Right atrium auricular region (tissue), 2 donors: ENCODE measurements at places on chromosomes 11 and 22. TPM values are rescaled to one million over a fixed set of nuclear protein-coding genes. Genes with fewer than 3 reads are reported as not detected.
A peak's percentile ranks its signal among the peaks of the same experiment; 100 is the strongest.

DNA sequence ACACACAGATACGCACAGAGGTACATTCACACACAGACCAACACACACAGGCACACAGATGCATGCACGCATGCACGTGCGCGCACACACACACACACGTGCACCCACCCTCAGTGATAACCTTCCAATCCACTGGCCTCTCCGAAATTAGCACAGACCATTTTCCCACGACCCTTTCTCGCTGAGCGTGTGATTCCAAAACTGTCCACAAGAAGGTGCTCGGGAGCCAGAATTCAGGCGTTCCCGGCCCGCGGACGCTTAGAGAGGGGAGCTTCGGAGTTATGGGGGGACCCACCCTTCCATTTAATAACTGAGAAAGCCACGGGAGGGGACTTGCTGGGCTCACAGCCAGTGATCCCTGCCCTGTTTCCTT is 33.8 kb upstream of the SLC35C1 start:
- H3K4me1 ChIP-seq, result peaks cover 14% of the 10 kb centered on the region
- peak overlapping the region; percentile 55 for H3K4me3 ChIP-seq
- H3K36me3 ChIP-seq, result no peaks in the 10 kb centered on the region
- H3K27ac ChIP-seq, result peak overlapping the region; percentile 78
- DNase-seq, result peak; percentile 70

- H3K27ac ChIP-seq, result no peak overlapping the region
- H3K36me3 ChIP-seq, result no peaks in the 10 kb centered on the region
- no peak for DNase-seq
- no peak overlapping the region for H3K4me3 ChIP-seq
- H3K4me1 ChIP-seq, result peaks cover 47% of the 10 kb centered on the region
Observed at GRCh38 chr11:65308281-65308891, 6.3 kb upstream of the CDC42EP2 start.

DNA sequence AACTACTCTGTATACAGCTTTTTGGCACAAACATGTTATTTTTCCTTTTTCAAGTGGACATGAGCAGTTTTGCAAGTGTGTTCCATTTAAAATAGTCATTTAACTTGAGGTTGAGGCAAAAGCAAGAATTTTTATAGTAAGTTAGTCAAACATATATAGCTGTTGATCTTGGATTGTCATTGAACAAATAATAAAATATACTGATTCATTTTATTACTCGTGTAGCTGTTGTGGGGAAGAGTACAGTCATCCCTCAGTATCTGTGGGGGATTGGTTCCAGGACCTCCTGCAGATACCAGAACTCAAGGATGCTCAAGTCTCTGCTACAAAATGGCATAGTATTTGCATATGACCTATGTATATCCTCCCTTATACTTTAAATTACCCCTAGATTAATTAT is 45.3 kb downstream of the EXT2 start:
- no peak overlapping the region for H3K4me3 ChIP-seq
- no peak overlapping the region for H3K27ac ChIP-seq
- H3K36me3 ChIP-seq, result no peaks in the 10 kb centered on the region
- no peaks in the 10 kb centered on the region for H3K4me1 ChIP-seq
- H3K27me3 ChIP-seq, result no peaks in the 10 kb centered on the region

DNA sequence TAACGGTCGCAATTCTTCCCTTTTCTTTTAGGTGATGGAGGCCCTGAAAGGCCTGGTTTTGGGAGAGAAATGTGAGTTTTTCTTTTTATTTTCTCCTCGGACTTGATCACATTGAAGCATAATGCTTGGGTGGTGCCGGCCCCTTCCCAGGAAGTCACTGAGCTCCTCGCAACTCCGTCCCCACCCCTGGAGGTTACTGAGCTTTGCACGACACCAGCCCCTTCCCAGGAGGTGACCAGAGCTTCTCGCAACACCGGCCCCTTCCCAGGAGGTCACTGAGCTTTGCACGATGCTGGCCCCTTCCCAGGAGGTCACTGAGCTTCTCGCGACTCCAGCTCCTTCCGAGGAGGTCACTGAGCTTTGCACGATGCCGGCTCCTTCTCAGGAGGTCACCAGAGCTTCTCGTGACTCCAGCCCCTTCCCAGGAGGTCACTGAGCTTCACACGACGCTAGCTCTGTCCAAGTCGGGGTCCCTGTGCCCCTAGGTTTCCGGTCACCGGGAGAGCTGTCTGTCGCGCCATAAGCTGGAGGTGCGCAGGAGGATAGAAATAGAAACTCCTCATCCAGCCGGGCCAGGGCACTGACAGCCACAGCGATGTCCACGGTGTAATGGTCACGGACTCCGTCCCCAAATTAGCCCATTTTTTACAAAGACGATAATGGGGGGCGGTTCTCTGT is 586.4 kb downstream of the BRD1 start:
- DNase-seq, result peak; percentile 44
- no peaks in the 10 kb centered on the region for H3K36me3 ChIP-seq
- H3K27ac ChIP-seq, result no peak overlapping the region

- H3K27ac ChIP-seq, result no peak overlapping the region
- no peak for DNase-seq
- H3K27me3 ChIP-seq, result no peaks in the 10 kb centered on the region
Observed at GRCh38 chr11:87859636-87860035, 315.6 kb downstream of the RAB38 start.

- H3K27ac ChIP-seq, result no peak overlapping the region
- DNase-seq, result no peak
- H3K4me3 ChIP-seq, result no peak overlapping the region
- no peaks in the 10 kb centered on the region for H3K27me3 ChIP-seq
Observed at GRCh38 chr11:15958910-15959309, 397.4 kb downstream of the SOX6 start.

- H3K36me3 ChIP-seq, result no peaks in the 10 kb centered on the region
- H3K27ac ChIP-seq, result no peak overlapping the region
- no peak for DNase-seq
- H3K4me1 ChIP-seq, result no peaks in the 10 kb centered on the region
- no peak overlapping the region for H3K4me3 ChIP-seq
- H3K27me3 ChIP-seq, result no peaks in the 10 kb centered on the region
Observed at GRCh38 chr11:111445586-111445985, 66.5 kb upstream of the POU2AF1 start.

DNA sequence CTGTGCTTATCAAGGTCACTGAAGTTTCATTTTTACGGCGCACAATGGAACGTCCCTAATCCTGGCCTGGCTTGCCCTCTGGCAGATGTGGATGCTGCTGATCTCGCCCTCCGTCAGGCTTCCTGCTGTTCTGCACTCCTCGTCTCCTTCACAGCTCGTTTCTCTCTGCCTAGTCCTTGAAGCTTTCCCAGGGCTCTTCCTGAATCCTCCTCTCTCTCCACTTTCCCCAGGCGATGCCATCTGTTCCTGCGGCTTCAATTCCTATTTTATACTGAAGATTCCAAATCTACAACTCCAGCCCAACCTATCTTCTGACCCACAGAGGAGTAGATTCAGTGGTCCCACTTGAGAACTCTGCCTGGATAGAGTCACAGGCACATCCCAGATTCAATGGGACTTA is 14.2 kb downstream of the SLC22A8 start:
- no peak overlapping the region for H3K4me3 ChIP-seq
- no peak overlapping the region for H3K27ac ChIP-seq
- no peak for DNase-seq
- H3K4me1 ChIP-seq, result no peaks in the 10 kb centered on the region
- no peaks in the 10 kb centered on the region for H3K36me3 ChIP-seq
- no peaks in the 10 kb centered on the region for H3K27me3 ChIP-seq

GRCh38 chr11:113440816-113441215 is 34.4 kb downstream of the DRD2 start:
- DNase-seq, result no peak
- no peaks in the 10 kb centered on the region for H3K36me3 ChIP-seq
- no peaks in the 10 kb centered on the region for H3K27me3 ChIP-seq
- H3K4me3 ChIP-seq, result no peak overlapping the region

DNA sequence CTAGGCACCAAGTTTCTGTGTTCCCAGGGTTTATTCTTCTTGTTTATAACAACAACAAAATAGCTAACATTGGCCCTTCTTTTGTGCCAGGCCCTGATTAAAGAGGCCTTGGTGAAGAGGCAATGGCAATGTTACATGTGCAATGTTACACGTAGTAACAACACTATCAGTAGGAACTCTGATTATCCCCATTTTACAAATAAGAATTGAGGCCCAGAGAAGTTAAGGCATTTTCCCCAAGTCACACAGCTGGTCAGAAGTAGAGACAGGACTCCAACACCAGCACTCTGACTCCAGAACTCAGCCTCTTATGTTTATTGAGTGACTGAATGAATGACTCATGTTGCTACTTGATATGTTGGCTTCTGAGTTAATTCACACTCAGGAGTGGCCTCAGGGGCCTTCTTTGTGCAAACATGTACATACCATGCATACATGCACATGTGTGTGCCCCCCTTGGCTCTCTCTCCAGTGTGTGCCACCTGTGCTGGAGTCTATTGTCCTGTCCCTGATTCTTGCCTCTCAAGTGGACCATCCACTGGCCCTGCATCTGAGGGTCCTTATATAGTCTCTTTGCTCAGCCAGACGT is 98.4 kb downstream of the TP53I11 start:
- no peaks in the 10 kb centered on the region for H3K27me3 ChIP-seq
- H3K4me3 ChIP-seq, result no peak overlapping the region
- no peaks in the 10 kb centered on the region for H3K4me1 ChIP-seq
- no peak overlapping the region for H3K27ac ChIP-seq

GRCh38 chr22:20782596-20783299 is 8.8 kb downstream of the SERPIND1 start:
- DNase-seq, result no peak
- peaks cover 55% of the 10 kb centered on the region for H3K4me1 ChIP-seq
- no peak overlapping the region for H3K4me3 ChIP-seq
- no peaks in the 10 kb centered on the region for H3K36me3 ChIP-seq

DNA sequence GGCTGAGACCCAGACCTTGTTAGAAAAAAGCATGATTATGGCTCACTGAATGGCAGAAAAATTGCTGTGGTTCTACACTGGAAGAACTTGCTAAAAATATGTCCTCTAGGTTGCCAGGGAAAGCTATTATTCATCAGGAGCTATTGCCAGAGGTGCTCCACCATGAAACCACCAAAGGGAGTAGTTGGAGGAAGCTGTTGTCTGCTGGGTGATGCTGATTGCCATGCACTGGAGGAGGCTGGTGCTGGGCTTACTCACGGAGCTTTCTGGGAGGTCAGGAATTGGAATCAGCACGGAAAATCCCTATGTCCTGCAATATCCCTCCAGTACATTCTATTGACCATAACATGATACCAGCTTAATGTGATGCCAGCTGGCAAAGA is 199.6 kb upstream of the ZBED5 start:
- no peaks in the 10 kb centered on the region for H3K36me3 ChIP-seq
- no peak overlapping the region for H3K27ac ChIP-seq
- H3K4me1 ChIP-seq, result no peaks in the 10 kb centered on the region
- no peaks in the 10 kb centered on the region for H3K27me3 ChIP-seq
- no peak for DNase-seq
- H3K4me3 ChIP-seq, result no peak overlapping the region

- H3K27ac ChIP-seq, result peak within 1 kb of the TSS; percentile 59
- H3K4me1 ChIP-seq, result no peaks in the 10 kb centered on the region
- no peaks in the 10 kb centered on the region for H3K27me3 ChIP-seq
- DNase-seq, result peak; percentile 70
- H3K4me3 ChIP-seq, result peak within 1 kb of the TSS; percentile 64
- H3K36me3 ChIP-seq, result no peaks in the 10 kb centered on the region
Observed at GRCh38 chr11:73218106-73218829, at the start of gene P2RY2. Gene P2RY2, plus strand, starts transcription at chr11:73218281. Its CDS starts 15,879 bp downstream, at chr11:73234160.

GRCh38 chr11:9575260-9576240 is 2.1 kb downstream of the WEE1 start:
- peak; percentile 77 for DNase-seq
- H3K27me3 ChIP-seq, result no peaks in the 10 kb centered on the region
- peak overlapping the region; percentile 99 for H3K27ac ChIP-seq
- peaks cover 13% of the 10 kb centered on the region for H3K4me1 ChIP-seq
- peaks cover 17% of the 10 kb centered on the region for H3K36me3 ChIP-seq
- H3K4me3 ChIP-seq, result peak overlapping the region; percentile 75

- no peak overlapping the region for H3K27ac ChIP-seq
- DNase-seq, result no peak
- no peaks in the 10 kb centered on the region for H3K27me3 ChIP-seq
Observed at GRCh38 chr11:119727523-119728151, 1.4 kb downstream of the NECTIN1 start.

DNA sequence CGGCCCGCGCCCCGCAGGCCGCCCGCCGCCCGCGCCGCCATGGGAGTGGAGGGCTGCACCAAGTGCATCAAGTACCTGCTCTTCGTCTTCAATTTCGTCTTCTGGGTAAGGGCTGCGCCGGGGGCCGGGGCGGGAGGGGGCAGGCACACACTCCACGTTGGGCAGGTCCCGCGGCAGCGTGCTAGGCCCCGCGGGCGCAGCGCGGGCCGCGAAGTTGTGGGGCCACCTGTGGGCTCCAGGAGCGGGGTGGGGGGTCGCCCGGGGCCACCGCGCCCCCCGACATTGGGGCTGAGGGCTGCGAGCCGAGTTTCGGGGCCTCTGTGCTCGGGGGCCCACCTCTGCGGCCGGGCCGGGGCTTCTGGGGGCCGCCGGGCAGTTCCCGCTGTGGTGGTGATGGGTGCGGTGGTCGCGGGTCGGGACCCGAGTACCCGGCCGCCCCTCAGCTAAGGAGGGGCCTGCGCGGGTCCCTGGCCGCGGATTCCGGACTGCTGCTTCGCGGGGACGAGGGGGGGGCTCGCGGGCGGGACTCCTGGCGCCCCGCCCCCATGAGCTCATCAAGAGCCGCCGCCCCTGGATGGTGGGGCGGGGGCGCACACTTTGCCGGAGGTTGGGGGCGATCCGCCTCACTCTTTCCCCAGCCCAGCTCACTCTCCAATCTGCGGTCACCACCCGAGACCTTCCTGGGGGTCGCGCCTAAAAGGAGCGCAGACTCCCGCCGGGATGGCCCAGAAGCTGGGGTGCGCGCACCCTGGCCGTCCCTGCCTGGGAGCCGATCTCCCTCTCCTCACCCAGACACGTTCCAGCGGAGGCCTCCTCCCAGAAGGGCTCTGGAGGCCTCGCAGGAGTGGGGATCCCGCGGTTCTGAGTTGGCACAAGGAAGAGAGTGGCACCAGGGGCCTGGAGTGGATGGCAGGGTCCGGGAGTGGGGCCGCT is 667 bp downstream of the CD81 start:
- H3K4me3 ChIP-seq, result peak overlapping the region; percentile 100
- H3K36me3 ChIP-seq, result no peaks in the 10 kb centered on the region
- H3K4me1 ChIP-seq, result peaks cover 74% of the 10 kb centered on the region

Gene MRGPRE
- not detected for total RNA-seq

Gene C11orf91
- total RNA-seq, result not detected

Gene MYRF
- 7.0 TPM for total RNA-seq

Gene AMPD3
- total RNA-seq, result 5.3 TPM

Gene RGL4
- total RNA-seq, result not detected

Gene OVCH2
- total RNA-seq, result not detected

Gene GALNT18
- 22.2 TPM for total RNA-seq

Gene PHLDA2
- total RNA-seq, result 2.6 TPM

Gene ZFTA
- 12.2 TPM for total RNA-seq
